ENCODE measurements at places on chromosomes 5 and 9.

GRCh38 chr5:33690374-33691135 lies 201.2 kb downstream of the ADAMTS12 start:
- DNase-seq, result no peak

GRCh38 chr9:70761139-70761670 lies 346.7 kb upstream of the KLF9 start:
- no peak for DNase-seq

DNA sequence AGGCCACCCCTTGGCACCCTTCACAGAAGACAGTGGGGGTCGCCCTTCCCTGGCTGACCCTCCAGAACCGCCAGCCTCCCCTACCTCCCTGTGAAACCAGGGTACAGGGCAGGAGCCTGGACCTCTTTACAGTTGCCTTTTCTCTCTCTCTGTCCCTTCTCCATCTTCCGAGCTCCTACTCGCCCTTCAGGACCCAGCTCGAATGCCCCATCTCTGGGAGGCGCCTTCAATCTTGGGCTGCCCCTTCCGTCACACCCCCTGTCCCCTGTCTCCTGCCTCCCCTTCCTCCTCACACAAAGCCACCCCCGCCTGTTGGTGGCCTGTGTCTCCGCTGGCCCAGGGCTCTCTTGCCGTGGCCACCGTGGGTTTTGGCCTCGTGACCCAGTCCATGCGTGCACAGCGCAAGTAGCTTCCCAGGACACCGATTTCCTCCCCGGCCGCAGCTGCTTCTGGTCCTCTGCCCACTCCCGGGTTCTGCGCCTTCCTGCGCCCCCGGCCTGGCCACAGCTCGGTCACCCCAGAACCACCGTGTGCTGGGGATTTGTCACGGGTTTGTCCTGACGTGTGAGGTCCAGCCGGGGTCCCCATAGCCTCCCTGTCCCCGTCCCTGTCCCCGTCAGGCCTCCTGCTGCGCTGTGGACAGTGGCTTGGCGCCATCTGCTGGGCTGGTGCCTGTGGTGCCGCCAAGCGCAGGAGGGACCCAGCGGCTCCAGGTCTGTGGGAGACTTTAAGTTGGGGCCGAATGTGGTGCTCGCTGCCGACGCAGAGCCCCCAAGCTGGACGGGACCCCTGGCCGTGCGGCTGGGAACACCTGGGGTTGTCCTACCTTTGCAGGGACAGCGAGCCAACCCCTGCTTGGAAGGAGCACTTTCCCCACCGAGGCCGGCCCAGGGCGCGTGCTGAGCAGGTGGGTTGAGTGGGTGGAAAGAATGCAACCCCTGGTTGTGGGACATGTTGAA lies 4.0 kb upstream of the TMEM250 start:
- DNase-seq, result peak; percentile 60

- no peak for DNase-seq
These were observed 31.1 kb upstream of the STXBP1 start for GRCh38 chr9:127580879-127581475.

- DNase-seq, result no peak
These were observed 78.1 kb upstream of the MAST4 start for GRCh38 chr5:66518052-66518451.

DNA sequence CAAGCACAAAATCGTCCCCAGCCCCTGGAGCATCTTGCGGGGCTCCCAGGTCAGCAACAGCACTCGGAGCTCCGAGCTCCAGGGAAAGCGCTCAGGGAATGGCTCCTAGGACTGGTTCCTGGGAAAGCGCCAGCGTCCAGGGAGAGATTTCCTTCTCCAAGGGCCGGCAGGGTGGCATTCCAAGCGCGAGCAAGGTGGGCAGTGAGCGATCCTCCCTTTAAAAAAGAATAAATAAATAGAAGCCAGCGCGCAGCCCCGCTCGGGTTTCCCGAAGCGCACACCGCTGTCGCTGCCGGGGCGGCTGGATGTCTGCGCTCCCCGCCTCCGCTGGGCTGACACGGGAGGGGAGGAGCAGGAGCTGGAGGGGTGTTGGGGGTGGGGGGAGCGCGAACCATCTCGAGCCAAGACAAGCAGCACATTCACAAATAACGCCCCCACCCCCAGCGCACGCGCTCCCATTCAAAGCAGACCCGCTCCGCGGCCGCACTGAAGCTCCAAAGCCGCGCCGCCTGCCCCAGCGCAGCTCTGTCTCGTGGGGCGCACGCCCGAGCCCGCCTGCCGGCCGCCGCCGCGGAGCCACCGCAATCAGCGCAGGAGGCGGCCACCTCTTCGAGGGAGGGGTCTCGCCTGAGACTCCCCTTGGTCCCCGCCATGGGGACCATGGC lies 327.4 kb downstream of the SH3GL2 start:
- DNase-seq, result no peak

GRCh38 chr5:115944501-115944900 lies 17.8 kb upstream of the LVRN start:
- DNase-seq, result no peak

DNA sequence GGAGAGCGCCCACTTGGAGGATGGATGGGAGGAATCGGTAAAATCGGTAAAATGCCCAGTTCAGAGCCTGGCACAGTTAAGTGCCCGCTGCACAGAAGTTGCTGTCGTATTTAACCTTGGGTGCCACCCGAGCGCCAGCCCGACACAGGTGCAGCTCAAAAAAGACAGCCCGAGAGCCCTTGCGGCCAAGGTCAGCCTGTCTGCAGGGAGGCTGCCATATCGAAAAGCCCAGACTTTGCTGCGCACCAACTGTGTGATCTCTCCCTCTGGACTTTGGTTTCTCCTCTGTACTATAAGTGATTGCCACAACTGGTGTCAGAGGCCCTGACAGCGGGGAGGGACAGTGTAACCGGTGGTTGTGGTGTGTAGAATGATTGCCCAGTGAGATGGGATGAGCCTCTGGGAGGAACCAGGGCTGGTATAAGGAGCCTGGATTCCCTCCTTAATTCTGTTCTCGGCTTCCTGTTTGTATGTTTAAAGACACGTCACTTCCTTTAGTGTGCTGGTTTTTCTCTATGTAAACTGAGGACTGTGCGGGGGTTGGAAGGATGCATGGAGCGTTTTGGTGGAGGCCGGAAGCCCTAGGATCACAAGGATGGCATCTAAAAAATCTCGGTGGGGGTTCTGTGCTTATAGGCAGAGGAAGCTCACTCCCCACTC lies 792 bp downstream of the NTMT1 start:
- no peak for DNase-seq

GRCh38 chr5:140196115-140196814 lies 21.3 kb downstream of the CYSTM1 start:
- DNase-seq, result no peak

- DNase-seq, result no peak
These were observed 499.1 kb upstream of the NUDT12 start for GRCh38 chr5:104061707-104062106.

DNA sequence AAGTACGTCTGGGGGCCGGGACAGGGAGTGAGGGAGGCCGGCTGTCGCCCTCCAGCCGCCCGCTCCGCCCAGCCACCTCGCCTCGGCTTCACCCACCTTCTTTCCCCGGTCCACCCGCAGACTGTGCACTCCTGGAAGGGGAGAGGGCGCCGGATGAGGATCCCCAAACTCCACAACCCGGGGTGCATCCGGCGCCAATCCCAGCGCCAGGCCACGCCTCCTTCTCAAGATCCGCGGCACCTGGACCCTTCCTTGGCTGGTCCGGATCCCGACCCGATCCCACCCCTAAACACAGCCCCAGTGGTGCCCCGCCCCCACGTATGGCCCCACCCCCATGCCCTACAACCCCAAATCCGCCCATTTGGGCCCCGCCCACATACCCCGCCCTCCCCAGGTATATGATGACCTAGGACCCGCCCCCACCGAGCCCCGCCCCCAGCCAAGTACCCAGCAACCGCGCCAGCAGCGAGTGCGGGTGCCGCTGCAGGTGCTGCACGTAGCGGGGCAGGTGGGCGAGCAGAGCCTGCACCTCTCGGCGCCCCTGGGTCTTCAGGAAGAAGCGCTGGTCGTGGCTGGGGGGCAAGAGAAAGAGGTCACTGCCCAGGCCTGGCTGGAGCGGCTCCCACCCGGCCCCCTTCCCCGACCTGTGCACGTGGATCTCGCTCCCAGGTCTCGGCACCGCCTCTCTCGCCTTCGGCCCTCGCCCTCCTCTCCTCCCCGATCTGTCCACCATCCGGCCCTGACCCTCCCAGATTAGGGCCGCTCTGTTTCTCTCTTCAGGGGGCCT lies 3.2 kb downstream of the PIP5KL1 start:
- DNase-seq, result peak; percentile 51

GRCh38 chr9:117293206-117294114 lies 121.4 kb downstream of the ASTN2 start:
- DNase-seq, result no peak

DNA sequence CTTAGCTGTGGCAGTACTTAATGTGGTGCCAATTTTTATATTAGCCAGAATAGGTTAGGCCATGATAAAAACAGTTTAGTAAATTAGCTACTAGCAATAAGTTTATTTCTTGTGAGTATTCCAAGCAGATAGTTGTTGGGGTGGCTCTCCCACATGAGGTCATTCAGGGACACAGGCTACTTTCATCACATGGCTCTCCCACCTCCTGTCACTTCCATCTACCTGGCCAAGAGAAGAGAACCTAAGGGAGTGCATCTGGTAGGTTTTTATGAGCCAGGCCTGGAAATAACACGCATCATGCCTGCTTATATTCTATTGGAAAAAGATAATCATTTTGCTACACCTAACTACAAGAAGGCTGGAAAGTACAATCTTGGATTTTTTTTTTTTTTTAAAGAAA lies 161.4 kb upstream of the CCNH start:
- no peak for DNase-seq

DNA sequence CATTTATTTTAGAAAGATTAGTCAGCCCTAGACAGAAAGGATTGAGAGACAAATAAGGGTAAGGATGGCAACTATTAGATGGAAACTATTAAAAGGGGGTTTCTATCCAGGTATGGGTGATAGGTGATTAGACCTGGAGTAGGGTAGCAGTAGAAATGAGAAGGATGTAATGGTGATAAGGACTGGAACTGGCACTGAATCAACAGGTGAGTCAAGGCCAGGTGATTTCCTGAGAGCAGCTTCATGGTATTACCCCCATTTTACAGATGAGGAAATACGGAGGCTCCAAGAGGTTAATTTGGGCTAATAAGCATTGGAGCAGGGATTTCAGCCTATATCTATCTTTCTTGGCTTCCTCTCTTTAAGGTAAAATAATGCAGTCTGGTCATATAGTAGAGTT lies 55.7 kb downstream of the CAST start:
- no peak for DNase-seq

DNA sequence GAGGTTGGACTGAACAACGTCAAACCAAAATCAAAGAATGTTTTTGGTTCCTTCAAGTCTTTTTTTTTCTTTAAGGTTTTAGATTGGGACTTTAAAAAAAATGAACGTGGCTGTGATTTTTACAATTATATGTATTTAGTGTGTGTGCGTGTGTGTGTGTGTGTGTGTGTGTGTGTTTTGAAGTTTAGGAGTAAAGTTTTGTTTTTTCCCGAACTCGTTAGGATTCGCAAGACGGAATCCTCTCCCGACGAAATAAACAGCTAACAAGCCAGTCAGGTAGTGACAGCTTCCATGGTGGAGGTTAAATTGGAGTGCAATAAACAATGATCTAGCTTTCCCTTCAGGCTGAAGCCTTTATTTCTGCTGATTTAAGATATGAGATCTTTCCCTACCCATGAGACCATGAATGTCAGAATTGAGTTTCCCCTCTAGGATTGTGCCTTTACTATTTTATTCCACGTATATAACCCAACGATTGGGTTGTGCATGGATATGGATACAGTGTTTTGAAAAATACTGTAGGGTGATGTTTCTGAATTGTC lies 1.2 kb downstream of the KIAA1958 start:
- no peak for DNase-seq

DNA sequence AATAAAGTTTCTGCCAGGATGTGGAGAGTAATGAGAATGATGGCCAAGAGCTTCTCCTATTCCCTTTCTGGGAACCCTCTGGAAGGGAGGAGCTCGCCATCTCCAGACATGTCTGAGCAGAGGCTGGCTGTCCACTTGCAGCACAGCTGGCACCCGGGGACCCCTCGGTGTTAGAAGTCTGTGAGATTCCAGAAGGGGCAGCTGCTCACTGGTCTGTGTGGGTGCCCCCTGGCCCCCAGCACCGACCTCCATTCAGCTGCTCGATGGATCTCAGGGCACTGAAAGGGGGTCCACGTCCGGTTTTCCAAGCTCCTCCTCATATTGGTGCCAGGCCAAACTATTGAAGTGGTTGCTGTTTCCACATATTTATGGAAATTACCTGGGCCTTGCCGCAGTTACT lies 3.6 kb upstream of the FAM163B start:
- DNase-seq, result no peak

All from activated naive CD8-positive, alpha-beta T cell treated with anti-CD3 and anti-CD28 coated beads, Interleukin-2, amount 50 U/mL, for 16 hours (primary cell).